ENCODE measurements at places on chromosomes 2 and 18.

DNA sequence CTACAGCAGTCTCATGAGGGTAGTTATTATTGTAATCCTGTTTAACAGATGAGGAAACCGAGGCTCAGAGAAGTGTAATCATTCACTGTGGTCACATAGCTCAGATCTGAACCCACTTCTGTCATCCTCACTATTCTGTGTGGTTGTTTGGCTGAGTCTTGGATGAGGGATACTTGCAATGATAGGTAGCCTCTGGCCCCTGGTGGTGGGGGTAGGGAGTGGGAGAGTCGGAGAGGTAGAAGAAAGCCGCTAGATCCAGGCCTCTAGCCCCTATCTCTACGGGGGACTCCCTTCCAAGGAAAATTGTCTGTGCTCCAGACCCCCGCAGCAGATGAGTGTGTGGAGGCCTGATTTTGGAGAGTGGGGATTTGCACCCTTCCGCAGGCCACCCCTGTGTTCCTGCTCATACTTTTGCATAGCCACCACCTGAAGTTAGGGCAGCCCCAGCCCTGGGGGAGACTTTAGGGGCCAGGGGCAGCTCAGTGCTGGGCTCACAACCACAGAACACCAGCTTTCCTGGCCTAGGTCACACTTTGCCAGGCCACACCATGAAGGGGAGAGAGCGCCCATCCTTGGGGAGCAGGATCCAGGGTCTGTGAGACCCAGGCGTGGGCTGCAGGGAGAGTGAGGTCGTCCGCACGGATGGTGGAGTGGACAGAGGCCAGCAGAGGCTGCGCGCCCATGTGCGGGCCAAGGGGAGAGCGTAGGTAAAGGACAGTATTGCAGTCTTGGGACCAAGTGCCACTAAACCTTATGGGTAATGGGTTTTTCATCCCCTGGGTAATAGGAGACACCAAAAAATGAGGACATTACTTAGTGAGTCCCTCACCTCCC is 148.2 kb downstream of the GLI2 start:
- no peak for DNase-seq

GRCh38 chr18:47968006-47968676 is 37.7 kb upstream of the SMAD2 start:
- no peak for DNase-seq

GRCh38 chr2:16840496-16841172 is 175.0 kb upstream of the CYRIA start:
- DNase-seq: no peak

DNA sequence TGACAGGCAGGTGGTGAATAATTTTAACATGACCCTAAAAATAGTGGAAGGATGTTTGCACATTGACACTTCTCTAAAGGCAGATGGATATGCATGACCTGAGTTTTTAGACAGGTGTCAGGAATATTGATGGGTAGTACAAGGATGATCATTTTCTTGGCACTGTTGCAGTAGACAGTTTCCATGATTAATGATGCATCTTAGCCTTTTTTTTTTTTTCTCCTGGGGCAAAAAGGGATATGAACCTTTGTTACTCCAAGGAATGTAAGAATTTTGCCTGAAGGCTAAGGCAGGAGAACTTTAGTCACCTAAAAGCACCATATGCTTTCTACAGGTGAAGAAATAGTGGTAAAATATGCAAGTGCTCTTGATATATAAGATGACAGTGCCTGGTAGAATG is 136.3 kb upstream of the CAVIN2 start:
- DNase-seq: no peak

DNA sequence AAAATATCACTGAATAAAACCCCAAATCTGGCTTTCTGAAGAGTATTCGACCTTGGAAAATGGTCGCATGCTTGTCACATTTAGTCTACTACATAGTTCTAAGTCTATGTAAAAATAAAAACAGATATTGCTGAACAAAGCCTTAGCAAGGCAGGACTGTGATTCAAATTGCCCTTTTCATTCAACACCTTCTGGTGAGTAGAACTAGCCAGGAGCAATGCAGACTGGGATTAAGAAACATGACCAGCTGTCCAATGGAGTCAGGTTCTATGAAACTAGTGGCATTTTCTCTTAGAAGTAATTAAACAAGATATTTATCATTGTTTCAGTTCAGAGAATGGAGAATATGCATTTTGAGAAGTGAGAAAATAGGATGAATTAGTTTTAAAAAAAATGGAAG is 1260.5 kb upstream of the ACVR2A start:
- no peak for DNase-seq

DNA sequence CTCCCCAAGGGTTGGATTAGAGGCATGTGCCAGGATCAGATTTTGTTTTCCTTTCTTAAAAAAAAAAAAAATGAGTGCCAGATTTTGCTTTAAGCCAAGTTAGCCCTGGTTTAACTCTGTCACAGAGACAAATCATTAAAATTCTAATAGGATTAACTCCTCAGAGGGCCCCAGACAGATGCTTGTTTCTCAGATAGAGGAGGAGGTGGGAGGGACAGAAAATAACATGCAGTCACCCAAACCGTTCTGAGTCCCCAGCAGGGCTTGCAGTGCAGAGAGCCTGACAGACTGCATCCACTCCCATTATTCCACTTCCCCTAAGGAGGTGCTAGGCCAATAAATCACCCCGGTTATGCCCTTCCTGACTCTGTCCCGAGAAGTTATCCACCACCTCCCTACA is 6.3 kb upstream of the PROKR1 start:
- DNase-seq: no peak

- no peak for DNase-seq
These were observed 38.9 kb downstream of the MRPL33 start for GRCh38 chr2:27810455-27810854.

DNA sequence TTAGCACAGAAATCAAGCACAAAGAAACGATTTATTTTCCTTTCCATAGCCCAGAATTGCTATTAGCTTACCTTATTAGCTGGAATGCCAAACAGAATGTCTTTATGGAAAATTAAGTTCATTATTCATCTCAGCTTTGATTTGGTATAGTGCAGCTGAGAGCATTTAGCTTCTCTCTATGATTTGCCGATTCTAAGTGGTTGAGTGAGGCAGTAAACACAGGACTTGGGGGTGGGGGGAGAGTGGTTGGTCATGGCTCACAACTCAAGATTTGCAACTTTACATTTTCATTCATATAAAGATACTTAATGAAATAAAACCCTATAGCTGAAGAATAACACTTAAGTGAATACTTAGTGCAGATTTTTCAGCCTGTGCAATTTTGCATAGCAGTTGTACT is 395.2 kb downstream of the TGIF1 start:
- DNase-seq: no peak

GRCh38 chr2:46779447-46779941 is 136.1 kb downstream of the MCFD2 start:
- no peak for DNase-seq

DNA sequence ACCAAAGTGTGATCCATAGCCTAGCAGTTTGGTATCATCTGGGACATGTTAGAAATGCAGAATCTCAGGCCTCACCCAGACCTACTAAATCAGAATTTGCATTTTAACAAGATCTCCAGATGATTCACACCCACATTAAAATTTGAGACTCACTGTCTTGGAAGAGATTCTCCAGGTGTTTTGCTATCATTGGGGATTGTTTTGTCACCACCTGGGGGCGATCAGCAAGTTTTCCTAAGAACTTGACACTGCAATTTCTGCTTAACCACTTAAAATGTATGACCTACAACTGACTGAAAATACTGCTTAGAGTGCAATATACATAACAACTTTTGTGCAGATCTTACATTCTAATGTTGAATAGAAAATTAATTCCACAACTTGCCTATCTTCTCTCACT is 18.9 kb upstream of the ITGA4 start:
- DNase-seq: no peak

DNA sequence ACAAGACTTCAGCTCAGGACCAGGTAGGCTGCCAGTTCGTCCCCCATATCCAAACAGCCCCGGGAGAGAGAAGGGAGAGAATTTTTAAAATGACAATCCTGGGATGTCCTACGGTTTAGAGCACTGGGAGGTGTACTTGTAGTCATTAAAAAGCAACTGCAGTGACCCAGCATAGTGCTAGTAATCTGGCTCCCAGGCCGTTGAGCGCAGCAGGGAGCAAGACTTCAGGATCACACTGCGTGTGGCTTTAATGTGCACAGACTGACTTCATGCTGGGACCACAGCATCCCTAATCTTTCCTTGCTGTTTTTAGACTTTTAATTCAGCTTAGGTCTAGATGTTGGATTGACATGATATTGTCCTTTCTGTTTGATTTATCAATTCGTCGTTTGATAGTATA is 219.3 kb upstream of the FOSL2 start:
- DNase-seq: no peak

DNA sequence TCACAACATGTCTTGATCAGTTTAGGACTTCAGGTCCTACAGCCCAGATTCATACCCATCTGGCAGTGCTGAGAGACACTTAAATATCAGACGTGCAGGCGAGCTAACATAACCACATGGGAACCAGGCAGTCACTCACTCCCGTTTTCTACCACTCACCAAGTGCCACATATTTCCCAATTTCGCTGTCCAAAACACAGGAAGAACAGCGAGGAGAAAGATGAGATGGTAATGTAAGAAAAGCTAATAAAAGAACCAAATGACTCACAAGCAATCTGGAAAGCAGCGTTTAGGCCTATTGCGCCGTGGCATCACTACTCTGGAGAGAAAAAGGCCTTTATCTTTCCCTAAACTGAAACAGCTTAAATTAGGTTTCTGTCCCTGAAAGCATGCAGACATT is 647.8 kb upstream of the SLC39A10 start:
- DNase-seq: no peak

DNA sequence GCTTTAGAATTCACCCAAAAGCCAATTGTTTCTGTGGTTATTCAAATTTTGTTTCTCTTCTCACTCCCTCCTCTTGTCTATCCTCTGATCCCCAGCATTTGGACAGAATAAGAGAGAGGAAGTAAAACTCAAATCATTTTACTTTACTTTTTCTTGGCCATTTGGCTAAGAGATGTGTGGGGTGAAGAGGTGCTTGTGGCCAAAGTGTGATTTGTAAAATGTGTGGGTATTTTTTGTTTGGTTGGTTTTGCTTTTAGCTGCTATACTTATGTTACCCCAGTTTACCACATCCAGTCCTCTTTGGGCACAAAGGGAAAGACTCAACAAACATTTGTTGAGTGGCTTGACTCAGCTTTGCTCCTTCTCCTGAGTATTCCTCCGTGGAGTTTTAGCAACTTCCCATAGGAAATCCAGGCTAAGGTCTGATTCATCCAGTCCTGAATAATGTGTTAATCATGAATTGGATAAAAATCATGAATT is 109.1 kb upstream of the CYP1B1 start:
- DNase-seq: no peak

DNA sequence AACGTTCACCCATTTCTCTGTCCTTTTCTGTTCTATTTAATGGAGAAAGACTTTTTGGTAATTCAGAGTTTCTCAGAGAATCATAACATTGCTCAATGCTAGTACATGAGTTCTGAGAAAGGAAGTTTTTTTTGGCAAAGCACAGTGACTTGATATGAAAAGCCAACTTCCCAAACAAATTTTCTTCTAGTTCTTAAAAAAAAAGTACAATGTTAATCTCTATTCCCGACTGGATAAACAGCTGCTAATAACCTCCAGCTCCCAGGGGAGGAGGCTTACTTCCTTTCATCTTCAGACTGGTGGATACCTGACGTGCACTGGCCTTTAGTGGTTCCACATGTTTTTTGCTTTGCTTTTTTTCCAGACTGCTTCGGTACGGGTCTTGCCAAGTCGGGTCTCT is 284.6 kb upstream of the CCDC68 start:
- no peak for DNase-seq

- DNase-seq: no peak
These were observed 206.6 kb downstream of the HAUS1 start for GRCh38 chr18:46310675-46311345.

DNA sequence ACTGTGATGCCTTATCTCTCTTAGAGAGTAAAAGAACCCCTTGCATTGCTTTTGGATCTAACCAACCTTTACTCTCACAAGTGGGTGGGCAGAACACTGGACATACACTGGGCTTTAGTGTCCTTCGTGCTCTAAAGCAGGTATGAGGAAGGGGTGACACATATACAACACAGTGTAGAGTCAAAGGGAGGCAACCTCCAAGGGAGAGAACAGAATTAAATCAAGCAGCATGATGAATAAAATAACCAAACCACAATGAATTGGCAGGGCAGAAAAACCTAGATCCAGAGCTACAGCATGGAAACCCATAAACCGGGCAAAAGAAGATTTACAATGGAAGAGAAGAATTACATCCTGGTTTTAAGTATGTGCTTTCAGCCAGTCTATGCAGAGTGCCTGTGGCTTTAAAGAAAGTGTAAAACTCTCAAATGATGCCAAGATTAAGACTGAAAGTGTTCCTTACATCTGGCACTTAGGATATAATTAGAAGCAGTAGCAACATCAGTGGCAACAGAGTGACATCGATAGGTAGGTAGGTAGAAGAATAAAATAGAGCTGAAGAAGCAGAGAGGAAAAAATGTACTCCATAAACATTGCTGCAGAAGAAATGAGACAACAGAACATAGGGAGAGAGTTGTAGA is 191.7 kb upstream of the ZC3H15 start:
- no peak for DNase-seq

GRCh38 chr2:148944536-148944935 is 69.5 kb downstream of the KIF5C start:
- DNase-seq: no peak

DNA sequence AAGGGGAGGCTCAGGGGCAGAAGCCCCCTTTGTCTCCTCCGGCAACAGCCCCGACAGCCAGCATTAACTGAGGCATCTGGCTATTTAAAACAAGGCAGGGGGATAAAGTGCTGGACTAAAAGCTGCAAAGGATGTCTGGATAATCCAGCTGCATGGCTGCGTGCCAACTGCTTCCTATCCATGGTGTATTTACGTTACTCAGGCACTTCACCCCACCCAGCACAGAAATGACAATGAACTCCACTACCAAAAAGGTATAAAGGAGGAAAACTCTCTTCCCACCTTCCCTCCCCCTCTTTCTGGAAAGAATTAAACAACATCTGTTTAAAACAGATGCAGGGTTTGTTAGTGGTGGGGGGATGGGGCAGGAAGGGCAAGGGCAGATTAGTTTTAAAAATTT is 82.5 kb downstream of the SPRED2 start:
- DNase-seq: no peak

DNA sequence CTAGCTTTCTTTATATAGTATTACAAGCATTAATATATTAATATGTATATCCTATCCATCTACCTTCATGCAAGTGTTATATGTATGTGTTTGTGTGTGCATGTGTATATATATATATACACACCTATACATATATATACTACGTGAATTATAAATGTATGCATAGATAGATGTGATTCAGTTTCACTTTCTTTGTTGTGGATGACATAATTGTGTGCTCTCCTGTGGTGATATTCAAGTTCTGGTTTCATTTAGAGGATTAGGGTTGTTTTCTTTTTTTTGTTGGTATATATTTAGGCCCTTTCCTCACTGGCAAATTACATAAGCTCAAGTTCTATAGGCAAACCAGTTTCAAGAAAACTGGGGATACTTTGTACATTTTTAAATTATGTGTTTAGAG is 225.7 kb upstream of the FANCL start:
- DNase-seq: no peak

GRCh38 chr2:207983641-207984042 is 41.7 kb downstream of the PLEKHM3 start:
- no peak for DNase-seq

Measured in effector CD8-positive, alpha-beta T cell (primary cell).